ENCODE measurements at places on chromosomes 3 and 15.

- no peak for DNase-seq
Observed at GRCh38 chr3:21934591-21934990, 183.6 kb upstream of the ZNF385D start.

- DNase-seq = no peak
Observed at GRCh38 chr3:60417576-60417975, 833.7 kb downstream of the FHIT start.

DNA sequence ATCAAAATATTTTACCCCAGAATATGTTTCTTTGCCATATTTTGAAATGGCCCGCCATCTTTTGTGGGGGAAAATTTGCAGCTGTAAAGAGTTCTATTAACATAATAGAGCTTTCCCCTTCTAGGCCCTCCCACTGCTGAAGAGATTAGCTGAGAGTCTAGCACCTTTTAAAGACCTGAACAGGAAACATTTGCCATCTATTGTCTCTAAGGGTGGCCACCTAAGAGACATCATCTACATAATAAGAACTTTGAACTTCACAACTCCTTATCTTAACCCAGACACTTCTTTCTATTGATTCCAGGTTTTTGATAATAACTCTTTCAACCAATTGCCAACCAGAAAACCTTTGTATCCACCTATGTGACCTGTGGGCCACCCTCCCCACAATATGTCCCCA lies 54.7 kb upstream of the TRPM1 start:
- DNase-seq = no peak

- no peak for DNase-seq
Observed at GRCh38 chr3:104755791-104756190, 610.9 kb upstream of the ALCAM start.

- DNase-seq = no peak
Observed at GRCh38 chr15:95259965-95260364, 1028.6 kb downstream of the MCTP2 start.

- no peak for DNase-seq
Observed at GRCh38 chr3:41249318-41249717, 50.0 kb downstream of the CTNNB1 start.

DNA sequence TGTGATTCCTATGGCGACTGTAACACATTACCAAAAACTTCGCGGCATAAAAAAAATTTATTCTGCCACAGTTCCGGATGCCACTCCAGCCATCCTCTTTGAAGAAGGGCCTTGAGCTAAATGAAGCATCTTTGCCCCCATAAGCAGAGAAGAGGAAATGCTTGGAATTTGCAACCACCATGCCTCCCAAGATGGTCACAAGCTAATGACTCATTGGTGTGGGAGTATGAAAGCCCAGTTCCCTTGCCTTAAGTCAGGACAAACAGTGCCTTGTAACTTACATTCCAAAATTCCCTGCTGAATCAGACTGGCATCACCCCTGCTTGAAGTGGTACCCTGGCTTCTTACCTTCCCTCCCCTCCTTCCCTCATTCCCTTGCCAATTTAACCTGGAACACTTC lies 1077.4 kb downstream of the EPHA3 start:
- no peak for DNase-seq

DNA sequence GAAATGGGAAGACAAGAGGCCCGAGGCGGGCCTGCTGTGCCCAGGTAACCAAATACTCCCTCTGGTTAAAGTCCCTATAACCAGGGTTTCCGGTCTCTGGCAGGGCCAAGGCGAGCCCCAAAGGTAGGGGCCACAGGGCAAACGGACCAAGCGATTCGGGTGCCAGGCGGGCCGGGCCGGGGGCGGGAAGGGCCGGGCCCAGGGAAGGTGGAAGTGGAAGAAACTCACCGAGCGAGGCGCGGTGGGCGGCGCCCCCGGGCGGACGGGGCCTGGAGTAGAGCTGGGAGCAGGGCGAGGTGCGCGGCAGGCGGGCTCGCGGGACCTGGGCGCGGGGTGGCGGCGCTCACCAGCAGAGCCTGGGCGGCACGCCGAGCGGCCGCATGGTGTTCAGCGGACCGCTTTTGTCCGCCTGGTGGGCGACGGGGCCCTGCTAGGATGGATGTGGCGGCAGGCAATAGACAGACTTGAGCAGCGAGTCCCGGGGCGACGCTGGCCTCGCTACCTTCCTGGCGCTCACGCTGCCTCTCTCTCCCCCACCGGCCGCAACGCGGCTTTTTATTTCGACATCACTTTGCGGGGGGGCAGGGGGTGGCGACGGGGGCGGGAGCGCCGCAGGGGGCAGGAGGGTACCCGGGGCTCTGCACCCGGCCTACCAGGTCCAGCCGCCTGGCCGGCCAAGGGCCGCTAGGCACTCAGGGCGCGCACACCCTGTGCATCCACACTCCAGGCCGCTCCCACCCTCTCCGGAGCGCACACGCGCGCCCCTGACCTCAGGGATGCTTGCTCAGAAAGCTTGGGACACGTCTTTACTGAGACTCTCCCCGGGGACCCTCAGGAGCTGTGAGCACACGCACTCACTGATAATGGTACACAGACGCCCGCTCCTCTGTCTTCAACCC lies at the start of gene GATA2:
GATA2 (minus strand) TSS at position 531 of the 899 bp plus-strand sequence. CDS start 6,170 bp downstream, outside the sequence.
- DNase-seq = no peak

DNA sequence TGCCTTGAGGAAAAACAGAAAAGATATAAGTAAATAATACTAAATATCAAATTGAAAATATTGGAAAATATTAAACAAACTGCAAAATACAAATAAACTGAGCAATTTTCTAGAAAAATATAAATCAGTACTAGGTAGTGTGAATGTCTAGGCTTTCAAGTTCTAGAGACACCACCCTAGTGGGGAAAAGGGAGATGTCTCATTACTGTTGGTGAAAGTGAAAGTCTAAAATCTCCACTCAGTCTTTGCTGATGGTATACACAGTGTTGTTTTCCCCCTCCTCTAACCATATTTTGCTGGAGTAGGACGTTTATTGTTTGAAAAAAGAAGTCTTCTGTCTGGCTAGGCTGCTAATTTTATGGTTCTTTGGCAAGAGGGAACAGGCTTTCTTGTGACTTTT lies 1368.9 kb downstream of the OTOL1 start:
- DNase-seq = no peak

- DNase-seq = no peak
Observed at GRCh38 chr3:74054566-74054965, 429.8 kb upstream of the PDZRN3 start.

GRCh38 chr3:175606650-175607318 lies 747.6 kb downstream of the NAALADL2 start:
- DNase-seq = no peak

GRCh38 chr3:59386165-59386564 lies 336.3 kb upstream of the CFAP20DC start:
- no peak for DNase-seq

DNA sequence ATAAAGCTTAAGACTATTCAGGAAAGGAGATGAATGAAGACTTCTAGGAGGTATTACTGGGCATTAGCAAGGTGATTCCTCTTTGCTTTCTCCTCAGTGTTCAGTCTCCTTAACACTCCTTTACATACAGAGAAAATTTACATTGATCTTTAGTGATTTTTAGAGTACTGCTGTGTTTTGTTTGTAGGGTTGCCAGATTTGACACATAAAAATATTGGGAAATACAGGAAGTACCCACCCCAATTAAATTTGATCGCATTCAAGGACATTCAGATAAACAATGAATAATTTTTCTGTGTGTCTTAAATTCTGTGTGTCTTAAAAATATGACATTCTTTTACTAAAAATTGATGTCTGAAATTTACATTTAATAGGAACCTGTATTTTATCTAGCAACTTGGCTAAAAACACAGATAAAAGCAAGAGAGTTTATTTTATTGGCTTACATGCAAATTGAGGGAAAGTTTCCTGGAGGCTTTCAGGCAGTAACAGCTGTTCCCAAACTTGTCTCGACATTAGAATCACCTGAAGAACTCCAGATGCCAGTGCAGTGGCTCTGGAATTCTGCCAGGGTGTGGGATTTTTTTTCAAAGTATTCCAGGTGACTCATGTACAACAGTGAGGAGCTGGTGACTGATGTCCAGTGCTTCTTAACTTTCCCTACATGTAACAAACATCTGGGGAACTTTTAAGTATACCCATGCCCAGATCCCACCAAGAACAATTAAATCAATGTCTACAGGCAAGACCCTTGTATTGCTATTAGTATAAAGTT lies 23.4 kb upstream of the PLOD2 start:
- no peak for DNase-seq

GRCh38 chr3:61674596-61674995 lies 113.2 kb downstream of the PTPRG start:
- DNase-seq = no peak

DNA sequence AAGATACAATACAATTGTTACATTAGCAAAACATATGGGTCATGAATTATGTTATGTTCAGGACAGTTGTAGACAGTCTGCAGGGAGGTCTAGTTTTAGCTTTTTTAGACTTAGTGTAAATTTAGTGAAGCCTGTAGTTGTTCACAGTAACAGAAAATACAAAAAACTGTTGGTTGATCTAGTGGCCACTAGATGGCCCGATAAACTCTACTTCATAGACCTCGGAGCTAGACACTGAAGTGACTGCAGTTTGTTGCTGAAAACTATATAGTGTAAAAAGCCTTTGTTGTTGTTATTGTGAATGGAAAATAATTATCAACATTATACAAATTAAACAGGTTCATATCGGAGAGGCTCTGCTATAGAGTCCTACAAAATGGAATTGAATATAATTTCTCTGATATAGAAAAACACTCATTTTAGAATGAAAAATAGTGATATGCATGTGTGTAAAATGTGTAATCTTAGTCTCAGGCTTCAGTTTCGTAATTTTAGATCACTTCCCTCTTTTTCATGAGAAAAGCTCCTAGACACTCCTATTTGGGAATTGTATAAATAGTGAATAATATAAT lies 18.3 kb downstream of the MAGEL2 start:
- DNase-seq = no peak

- DNase-seq = no peak
Observed at GRCh38 chr15:66085128-66085527, 168.4 kb downstream of the MEGF11 start.

GRCh38 chr15:61748529-61748928 lies 311.7 kb downstream of the VPS13C start:
- DNase-seq = no peak

- DNase-seq = no peak
Observed at GRCh38 chr15:52800828-52801747, 11.0 kb upstream of the ONECUT1 start.

DNA sequence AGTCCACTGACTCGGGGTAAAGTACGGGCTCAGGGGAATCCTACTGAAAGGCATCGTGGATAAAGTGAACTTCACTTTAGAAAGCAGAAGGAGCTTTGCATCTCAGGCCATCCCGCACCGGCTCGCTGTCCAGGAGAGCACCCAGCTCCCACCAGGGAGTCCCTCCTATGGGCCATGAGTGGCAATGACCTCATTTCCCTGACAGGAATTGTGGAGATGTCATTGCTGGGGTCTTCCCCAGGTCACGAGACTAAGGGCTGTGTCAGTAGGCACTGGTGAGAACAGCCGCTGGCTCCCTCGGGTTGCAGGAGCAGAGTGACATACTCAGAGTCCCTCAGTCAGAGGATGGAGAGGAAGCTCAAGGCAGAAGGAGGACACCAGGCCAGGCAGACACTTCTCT lies 97.3 kb downstream of the XXYLT1 start:
- no peak for DNase-seq

DNA sequence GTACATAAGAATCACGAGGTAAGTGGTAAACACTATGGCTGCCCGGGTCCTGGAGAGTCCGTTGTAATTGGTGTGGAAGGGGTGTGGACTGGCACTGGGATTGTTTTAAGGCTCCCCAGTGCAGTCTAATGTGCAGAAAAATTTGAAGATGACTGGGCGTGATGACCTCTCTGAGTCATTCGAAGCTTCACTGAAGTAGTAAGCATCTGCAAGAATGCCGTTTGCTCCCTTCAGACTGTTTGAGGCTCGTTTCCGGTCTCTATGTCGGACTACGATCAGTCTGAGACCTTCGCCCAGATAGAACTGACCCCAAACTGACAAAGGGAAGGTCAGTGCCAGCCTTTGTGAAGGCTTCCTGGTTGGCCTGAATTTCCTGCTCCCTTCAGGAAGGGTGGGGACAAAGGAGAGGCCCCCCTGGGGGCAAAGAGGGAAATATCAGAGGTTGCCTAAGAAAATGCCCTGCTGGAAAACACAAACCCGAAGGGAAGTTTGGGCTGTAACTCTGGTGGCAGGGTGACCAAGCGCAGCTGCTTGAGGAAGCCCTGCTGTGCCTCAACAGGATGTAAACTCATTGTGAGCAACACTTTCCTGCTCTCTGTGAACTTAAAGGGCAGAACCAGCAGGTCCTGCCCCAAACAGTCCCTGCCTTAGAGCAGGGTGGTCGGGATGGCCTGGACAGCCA lies 34.6 kb downstream of the BTD start:
- no peak for DNase-seq

- no peak for DNase-seq
Observed at GRCh38 chr3:50494126-50494525, 9.3 kb downstream of the CACNA2D2 start.

DNA sequence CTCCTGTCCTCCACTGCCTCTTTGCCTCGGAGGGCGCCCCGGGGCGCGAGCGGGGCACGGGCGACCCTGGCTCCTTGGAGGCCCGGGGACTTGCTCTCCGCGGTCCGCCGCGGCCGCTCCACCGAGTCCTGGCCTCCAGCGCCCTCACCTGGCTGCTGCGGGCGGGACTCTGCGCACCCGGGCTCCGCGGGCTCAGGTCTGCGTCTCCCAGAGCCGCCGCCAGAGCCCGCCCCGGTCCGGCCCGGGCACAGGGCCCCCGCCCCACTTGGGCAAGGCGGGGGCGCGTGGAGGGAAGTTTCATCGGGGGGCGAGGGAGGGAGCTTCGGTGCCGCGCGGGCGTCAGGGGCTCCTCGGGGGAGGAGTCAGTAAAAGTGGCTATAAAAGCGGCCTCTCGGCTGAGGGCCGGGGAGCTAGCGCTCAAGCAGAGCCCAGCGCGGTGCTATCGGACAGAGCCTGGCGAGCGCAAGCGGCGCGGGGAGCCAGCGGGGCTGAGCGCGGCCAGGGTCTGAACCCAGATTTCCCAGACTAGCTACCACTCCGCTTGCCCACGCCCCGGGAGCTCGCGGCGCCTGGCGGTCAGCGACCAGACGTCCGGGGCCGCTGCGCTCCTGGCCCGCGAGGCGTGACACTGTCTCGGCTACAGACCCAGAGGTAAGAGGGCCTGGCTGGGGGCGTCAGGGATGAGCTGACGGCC lies at the start of gene CEMIP:
CEMIP (plus strand) TSS at position 407 of the 694 bp plus-strand sequence. CDS start 94,510 bp downstream, outside the sequence.
- DNase-seq = no peak

- DNase-seq = no peak
Observed at GRCh38 chr3:188262913-188263683, 109.1 kb downstream of the LPP start.

DNA sequence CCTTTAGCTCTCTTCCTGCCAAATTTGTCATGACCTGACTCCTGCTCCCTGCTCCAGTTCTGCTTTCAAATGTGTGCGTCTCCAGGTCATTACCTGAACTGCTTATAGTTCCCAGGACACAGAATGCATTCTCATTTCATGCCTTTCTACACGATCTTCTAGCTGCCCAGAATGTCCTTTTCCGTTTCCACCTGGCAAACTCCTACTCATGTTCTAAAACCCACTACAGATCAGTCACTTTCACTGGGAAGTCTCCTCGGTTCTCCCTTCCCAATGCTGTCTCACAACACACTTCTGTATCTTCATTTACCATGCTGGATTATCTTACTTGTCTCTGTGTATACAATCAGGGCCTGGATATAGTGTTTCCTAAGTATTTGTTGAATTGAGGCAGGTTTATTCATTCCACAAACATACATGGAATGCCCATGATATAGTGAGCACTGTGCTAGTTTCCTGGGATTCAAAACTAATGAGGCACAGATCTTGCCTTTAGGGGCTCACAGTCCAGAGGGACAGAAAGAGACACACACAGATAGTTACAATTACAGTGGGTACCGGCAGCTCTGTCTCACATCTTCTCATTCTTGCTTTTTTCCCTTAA lies 1.6 kb upstream of the NOX5 start:
- no peak for DNase-seq

GRCh38 chr3:113291572-113291971 lies 80.2 kb downstream of the BOC start:
- no peak for DNase-seq
